Stimulated activated CD4-positive, alpha-beta T cell treated with anti-CD3 and anti-CD28 coated beads, TNF-alpha, amount 100 ng/mL, for 48 hours (primary cell): ENCODE measurements at places on chromosomes 13 and 19.

DNA sequence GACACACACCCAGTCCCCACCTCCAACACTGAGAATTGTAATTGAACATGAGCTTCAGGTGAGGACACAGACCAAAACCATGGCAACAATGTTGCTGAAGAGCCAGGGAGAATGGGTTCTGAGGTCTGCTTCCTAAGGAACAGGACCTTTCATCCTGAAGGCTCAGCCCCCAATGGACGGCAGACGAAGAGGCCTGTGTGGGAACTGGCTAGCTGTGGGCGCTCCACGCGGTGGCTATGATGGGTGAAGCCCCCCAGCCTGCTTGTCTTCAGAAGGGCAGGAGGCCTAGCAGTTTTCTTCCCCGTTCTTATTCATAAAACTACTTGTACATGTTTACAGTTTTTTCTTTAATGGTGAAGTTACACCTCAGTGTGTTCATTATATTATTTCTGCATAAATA is 136.1 kb upstream of the SPACA7 start:
- no peak for DNase-seq

DNA sequence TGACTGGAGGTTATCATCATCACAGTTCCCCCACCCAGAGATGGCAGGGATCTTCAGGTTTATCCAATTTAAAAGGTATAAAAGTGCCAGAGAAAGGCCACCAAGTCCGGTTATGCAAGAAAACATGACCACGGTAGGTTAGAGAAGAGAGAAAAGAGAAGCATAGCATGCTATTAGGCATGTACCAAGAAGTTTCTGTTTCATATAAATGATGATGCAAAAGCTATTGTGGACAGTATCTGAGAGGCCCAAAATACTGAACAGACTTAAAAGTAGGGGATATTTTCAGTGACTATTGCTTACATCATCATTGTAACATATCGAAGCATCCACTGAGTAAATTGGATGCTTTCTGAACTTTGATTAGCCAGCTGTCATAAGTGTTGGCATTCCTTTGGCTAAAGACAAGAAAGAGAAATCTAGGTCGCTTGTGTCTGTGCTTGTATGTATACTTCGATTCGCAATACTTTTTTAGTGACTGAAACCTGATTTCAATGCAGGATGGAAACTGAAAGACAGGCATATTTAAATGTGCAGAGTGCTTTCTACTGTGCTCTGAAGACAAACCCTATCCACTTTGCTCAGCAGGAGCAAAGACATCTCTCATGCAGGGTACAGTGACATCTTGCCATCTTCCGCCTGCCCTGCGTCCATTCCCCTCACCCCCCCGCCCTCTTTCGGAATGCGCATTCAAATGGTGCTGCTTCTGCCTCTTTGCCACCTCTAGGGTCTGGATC is 180.3 kb downstream of the SHISA2 start:
- no peak for DNase-seq

- no peak for DNase-seq
Observed at GRCh38 chr19:41804336-41804735, 7.9 kb downstream of the CEACAM3 start.

GRCh38 chr19:34128558-34129250 is 43.6 kb upstream of the LSM14A start:
- DNase-seq = no peak

DNA sequence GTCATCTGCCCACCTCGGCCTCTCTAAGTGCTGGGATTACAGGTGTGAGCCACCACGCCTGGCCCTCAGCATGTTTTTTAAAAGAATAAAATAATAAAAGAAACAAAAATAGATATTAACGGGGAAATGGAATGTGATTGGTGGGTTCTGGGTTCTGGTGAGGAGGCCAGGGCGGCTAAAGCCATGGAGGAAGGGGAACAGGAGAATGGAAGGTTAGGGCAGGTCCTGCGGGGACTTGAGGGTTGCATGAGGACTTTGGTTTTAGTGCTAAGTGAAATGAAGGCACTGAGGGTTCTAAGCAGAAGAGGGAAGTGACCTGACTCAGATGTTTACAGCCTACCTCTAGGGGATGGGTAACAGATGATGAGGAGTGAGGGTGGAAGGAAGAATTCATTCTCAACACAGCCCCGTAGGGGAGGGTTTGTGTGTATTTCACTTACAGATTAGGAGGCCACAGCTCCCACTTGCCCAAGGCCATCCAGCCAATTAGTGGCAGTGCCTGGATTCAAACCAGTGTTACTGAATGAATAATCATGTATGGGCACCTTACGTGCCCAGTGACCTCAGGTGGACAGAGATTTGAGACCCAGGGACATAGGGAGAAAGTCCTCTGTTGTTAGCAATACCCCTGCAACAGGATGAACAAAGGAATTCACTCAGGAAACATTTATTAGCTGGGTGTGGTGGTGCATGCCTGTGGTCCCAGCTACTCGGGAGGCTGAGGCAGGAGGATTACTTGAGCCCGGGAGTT is 6.7 kb upstream of the MRPL4 start:
- no peak for DNase-seq

DNA sequence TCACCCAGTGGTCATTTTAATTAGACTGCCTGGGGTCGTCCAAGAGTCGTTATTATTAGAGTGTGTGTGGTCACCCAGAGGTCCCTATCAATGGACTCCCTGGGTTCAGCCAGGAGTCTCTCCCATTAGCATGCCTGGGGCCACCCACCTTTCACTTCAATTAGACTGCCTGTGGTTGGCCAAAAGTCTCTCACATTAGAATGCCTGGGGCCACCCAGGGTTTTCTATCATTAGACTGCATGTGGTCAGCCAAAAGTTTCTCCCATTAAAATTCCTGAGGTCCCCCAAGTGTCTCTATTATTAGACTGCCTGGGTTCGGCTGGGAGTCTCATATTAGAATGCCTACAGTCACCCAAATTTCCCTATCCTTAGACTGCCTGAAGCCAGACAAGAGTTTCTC is 1472.6 kb downstream of the UQCRFS1 start:
- no peak for DNase-seq

DNA sequence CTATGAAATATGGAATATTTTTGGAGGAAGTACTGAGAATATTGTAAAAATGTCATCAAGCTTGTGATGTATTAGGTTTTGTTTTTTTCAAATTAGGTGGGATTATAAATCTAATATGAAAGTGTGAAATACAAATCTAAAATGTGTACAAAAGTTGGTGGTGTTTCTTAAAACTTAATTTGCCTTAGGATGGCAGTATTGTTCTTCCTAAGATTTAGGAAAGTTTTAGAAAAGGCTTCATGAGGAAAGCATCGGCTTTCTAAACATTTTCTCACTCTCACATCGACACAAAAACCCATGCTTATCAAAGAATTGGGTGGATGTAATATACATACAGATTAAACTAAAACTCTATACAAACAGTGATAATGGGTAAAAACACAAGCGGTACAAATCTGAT is 972.0 kb upstream of the PCDH20 start:
- DNase-seq = no peak

DNA sequence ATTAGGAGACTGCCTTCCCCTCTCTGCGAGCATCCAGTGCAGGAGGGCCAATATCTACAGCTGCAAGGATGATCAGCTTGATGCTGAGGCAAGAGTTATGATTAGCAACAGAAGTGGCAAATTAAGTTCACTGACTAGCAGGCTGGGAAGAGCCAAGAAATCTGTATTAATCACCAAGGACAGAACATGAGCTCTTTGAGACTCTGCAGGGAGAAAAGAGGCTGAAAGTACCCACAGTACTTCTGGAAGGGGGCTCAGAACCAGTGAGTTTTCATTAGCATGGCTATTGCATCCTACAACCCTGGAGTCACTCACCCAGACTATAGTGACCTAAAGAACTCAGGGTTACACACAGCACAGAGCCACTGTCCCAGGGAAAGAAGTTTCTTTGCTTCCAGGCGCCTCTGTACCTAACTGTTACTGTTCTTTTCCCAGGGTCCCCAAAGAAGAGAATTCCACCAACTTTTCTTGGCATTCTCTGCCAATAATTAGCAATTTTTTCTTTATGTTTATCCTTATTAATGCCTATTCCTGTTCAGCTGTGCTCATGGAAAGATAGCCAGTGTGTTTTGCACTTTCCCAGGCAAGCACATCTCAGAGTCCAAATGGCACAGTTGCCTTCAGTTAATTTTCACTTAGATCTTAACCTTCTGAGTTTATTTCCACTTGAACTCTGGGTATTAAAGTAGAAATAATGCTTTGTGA is 25.8 kb upstream of the MEDAG start:
- DNase-seq = no peak

DNA sequence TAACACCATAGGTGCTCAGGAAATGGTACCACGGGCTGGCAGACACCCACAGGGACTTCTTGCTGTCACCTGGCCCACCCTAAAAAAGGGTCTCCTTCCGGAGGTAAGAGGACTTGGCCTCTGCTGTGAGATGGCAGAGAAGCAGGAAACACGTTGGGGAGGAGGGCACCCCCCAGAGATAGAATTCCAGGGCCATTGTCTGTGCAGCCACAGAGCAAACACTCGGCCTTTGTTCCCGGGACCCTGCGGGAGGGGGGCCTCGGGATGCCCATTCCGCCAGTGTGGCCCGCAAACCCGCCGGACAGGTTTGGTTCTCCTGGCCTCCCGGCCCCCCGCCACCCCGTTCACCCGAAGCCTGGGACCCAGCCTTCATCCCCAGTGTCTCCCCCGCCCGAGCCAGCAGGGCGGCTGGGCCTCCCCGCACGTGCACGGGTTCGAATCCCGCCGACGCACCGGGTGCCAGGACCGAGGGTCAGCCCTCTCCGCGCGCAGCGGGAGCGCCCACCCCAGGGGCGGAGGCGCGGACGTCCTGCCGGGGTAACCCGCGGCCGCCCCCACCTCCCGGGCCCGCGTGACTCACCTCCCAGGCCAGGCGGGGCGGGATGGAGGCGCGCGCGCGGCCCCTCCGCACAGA is 714 bp downstream of the PLPP2 start:
- DNase-seq = no peak

GRCh38 chr13:31048521-31048920 is 113.2 kb downstream of the HSPH1 start:
- DNase-seq = no peak

DNA sequence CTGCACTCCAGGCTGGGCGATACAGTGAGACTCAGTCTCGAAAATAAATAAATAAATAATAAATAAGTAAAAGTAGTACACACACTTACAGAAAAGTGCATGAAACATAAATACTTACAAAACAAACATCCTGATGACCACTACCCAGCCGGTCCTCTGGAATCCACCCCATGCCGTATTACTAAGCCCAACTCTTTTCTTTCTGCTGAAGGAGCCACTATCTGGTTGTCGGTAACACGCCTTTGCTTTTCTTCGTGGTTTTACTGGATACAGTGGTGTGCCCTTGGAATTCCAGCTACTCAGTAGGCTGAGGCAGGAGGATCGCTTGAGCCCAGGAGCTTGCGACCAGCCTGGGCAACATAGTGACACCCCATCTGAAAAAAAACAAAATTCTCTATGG is 39.4 kb downstream of the CELF5 start:
- DNase-seq = no peak

DNA sequence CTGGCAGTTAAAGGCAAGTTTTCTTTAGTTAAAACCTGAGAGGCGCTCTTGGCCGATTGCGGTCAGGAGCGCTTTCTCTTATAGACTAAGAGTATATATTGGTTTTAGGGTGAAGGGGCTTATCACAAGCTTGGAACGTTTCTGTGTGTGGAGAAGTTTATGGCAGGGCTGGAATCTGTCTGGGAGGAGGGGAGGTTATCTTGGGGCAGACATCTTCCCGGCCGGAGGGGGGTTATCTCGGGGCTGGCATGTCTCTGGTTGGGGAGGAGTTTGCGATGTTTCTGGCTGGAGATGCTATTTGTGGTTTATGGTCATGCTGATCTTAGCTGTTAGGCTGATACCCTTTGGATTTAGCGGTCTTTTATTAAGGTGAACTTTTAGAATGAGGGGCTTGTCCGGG is 18.3 kb downstream of the KDM4B start:
- no peak for DNase-seq

DNA sequence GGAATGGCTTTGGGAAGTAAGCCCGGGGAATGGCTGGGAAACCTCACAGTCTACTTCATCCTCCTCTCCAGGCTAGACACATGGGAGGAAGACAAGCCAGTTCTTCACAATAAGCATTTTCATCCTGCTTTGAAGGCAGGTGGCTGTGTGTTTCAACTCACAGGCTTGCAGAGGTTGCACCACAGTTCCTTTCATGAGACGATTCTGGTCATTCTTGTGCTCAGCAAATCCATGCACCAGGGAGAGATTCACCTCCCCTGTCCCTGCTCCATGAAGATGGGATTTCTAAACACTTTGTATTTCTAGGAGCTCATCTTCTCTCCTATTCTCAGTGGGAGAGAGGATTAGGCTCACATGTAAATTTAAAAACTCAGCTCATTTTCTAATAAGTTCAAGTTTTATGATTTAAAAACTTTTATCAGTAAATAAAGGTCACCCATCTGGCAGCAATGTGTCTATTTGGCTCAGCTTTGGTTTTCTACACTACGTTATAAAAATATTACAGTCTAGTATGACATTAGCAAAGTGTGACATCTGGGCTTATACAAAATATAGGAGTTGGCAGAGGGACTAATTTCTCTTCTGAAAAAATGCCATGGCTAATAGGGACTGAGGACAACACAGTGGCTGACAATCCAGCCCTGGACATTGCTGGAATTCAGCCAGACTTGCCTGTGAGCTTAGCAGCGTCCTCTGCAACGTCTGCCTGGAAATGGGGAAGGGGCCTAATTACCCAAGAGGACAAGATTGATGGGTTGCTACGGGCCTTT is 283.2 kb upstream of the SLC10A2 start:
- no peak for DNase-seq

GRCh38 chr19:55099557-55100506 is 17.6 kb downstream of the PPP1R12C start:
- DNase-seq = no peak

DNA sequence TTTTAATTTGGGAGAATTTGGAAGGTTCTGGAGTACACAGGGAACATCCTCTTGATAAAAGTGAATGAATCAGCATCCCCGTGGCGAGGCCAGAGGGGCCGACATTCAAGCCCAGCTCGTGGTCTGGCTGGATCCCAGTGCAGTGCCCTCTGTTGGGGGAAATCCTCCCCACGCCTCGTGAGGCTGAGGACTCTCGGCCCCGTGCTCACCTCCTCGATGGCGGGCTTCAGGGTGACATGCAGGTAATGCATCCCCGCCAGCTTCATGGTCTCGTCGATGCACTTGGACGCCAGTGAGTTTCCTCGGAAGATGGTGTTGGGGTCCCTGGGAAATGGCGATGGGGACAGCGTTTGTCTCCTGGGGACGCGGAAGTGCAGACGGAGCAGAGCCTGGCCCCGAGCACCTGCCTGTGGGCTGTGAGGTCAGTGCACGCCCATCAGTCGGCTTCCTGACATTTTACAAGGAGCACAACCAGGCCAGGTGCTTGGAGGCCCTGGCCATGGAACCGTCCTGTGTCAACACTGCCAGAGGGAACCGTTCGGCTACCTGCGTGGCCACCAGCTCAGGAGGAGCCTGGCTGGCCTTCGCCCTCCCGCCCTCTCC is 43.3 kb upstream of the C13orf46 start:
- no peak for DNase-seq

DNA sequence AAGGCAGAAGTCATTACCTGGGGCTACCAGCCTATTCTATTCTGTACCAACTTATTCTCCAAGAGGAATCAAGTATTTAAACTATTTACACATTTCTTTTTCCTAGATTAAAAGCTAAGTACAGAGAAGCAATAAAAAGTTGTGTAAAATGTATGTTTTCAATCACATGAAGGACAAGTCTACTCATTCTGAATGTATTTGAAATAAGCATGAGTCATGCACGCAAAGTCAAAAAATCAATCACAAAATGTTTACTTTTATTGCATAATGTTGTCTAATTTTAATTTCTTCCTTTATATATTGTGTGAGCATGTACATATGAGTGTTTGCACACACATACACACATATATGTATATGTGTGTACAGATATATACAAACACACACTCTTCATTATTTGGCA is 136.7 kb downstream of the DACH1 start:
- DNase-seq = no peak

GRCh38 chr13:85277748-85278147 is 521.5 kb downstream of the SLITRK6 start:
- DNase-seq = no peak
